ENCODE measurements at places on chromosomes 11 and 22.

DNA sequence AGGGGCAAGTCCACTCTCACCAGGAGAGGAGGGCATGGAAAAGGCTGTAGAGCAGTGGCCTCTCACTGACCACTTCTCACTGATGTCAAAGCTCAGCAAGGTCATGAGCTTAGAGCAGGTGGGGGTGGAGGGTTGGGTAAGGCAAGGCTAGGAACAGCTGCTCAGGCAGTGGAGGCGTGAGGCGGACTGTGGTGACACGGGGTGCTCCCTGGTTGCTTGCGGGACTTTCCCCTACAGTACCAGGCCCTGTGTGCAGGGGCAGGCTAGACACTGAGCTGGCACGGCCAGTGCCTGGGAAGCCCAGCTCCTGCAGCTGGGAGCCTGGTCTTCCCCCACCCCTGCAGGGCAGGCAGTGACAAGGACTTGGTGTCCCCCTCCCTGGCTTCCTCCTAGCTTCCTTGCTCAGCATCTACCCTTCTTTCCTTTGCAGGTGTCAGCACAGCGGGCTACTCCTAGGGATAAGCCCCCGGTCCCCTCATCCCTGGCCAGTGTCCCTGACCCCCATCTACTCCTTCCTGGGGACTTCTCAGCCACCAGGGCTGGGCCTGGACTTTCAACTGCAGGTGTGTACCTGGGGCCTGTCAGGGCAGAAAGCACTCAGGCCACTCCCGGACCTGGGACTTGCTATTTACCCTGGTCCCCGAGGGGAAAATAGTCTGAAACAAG is 45.6 kb downstream of the PISD start:
- DNase-seq: no peak

GRCh38 chr22:45552580-45553350 is 50.1 kb downstream of the FBLN1 start:
- DNase-seq: no peak

DNA sequence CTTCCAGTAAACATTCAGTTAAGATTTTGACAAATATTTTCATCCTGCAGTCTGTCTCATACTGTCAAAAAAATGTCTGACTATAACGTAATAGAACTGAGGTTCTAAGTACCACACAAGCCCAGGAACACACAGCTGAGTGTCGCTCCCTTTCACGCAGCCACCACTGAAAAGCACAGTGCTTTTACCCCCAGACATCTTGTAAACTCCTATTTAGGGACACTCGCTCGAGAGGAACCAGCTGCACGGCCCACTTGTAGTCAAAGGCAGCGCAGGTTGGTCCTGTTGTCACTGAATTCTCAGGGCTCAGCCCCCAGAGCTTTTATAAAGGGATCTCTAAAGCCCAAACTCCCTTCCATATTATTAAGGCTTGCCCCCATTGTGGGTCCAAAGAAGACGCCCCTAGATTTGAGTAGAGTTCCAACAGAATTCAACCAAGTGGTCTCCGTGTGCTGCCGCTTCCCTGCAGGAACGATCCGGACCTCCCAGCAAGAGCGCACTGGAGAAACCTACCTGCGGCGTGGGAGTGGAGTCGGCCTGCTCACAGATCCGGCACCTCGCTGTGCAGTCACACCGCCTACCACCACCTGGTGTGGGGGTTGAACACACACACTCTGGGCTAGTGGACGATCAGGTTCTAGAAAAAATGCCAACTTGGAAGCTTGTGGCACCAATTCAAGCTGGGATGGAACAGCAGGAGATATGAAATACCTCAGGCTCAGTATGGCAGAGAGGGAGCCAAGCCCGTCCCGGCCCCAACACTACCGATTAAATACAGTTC is 23.4 kb downstream of the ASPHD2 start:
- DNase-seq: no peak

- DNase-seq: no peak
Measured at GRCh38 chr11:96130061-96130620, 206.2 kb upstream of the MTMR2 start.

DNA sequence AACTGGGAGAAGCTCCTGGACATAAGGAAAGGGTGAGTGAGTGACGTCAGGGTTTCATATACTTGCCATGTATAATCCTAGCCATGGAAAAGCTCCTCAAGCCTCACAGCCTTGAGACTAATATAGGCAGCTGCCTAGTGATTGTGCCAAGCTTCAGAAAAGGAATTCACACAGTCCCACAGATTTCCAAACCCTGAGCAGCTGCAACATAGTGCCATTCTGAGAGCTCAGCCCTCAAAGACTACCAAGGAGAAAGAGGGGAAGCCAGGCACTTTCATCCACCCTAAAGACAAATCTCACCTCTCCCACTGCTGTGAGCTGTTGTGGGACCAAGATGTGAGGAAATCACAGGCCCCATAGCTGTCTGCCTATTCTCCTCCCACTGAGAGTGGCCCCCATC is 707.9 kb upstream of the ANO5 start:
- no peak for DNase-seq

- DNase-seq: no peak
Measured at GRCh38 chr11:119505861-119506260, 82.9 kb upstream of the THY1 start.

- no peak for DNase-seq
Measured at GRCh38 chr11:45815747-45816146, 10.8 kb downstream of the SLC35C1 start.

DNA sequence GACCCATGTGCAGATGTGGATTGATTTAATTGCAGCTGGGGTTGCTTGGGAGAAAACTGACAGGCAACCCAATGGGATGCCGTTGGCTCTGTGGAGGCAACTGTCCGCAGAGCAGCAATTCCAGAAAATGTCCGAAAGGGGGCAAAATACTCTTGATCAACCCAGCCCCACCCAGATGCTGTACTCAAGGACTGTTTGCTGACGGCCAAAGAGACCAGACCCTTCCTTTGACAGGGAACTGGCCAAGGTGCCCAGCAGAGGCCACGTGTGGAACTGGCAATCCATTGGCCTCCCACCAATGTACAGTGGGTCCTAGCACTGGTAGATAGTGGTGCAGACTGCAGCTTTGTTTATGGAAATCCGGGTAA is 29.7 kb upstream of the KCNA4 start:
- DNase-seq: no peak

All from CD4-positive, alpha-beta T cell treated with Interleukin-1 beta for 1 hour (primary cell).